ENCODE measurements at places on chromosomes 3 and 15.

DNA sequence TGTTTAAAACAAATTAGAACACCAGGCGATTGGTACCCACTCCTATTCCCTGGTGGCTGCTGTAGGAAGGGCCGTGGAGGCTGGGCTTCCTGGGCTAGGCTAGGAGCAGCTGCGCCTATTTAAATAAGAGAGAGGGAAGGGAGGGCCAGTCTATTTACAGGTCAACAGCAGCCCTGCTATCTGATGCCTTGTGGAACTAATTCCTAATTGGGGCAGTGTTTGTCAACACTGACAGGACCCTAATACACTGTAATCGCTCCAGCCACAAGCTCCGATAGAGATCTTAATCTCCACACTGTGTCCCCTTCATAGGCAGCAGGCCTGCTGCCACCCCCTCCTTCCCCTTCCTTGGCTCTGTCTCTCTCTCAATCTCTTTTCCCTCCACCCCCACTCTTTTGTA is 116.9 kb upstream of the SOX14 start:
- DNase-seq: no peak

DNA sequence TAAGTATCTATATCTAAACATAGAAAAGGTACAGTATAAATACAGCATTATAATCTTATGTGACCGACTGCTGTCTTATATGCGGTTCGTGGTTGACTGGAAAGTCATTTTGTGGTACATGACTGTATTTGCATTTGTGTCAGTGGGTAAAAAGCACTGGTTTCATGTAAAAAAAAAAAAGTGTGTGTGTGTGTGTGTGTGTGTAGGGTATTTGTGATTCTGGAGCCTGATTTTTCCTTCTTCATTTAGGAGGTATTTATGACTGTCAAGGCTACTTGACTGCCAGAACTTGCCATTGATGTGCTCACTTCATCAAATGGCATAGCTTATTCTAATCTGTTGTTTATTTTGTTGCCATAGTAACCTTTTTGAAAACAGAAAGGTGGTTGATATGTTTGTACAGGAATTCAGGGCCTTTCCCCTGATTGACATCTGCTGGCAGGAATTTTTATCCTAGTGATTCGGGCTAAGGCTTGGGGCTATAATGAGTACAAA is 63.2 kb downstream of the AKAP13 start:
- no peak for DNase-seq

GRCh38 chr3:160403028-160403545 is 3.6 kb downstream of the SMC4 start:
- no peak for DNase-seq

DNA sequence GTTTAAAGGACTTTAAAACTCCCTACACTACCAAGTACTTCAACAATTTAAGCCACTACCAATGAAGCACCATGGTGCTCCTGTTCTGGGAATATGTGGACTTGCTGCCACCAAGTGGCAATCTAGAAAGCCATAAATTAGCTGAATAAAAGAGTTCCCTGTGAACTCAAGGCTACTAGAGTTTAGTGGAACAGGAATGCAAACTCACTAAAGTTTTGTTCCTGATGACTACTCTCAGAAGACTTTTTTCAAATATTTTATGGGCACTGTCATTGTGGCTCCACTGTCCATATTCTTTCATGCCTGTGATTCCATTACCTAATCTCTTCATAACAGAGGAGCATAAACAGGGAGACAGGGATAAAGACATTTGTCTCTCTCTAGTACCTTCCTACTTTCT is 63.9 kb downstream of the TMCC1 start:
- no peak for DNase-seq

- DNase-seq: no peak
These were observed 567 bp downstream of the TICRR start for GRCh38 chr15:89575656-89576416.

Data from stimulated activated CD8-positive, alpha-beta memory T cell treated with anti-CD3 and anti-CD28 coated beads, Interleukin-2, amount 100 ng/mL, for 1 hour (primary cell).